Mucosa of descending colon (tissue), 3 donors: ENCODE measurements at places on chromosomes 13 and 19.
A peak's percentile ranks its signal among the peaks of the same experiment; 100 is the strongest.

GRCh38 chr19:16830679-16831078 is 1.5 kb downstream of the SIN3B start:
- DNase-seq: no peak

- no peak for DNase-seq
Measured at GRCh38 chr13:53124623-53125022, 96.0 kb downstream of the OLFM4 start.

DNA sequence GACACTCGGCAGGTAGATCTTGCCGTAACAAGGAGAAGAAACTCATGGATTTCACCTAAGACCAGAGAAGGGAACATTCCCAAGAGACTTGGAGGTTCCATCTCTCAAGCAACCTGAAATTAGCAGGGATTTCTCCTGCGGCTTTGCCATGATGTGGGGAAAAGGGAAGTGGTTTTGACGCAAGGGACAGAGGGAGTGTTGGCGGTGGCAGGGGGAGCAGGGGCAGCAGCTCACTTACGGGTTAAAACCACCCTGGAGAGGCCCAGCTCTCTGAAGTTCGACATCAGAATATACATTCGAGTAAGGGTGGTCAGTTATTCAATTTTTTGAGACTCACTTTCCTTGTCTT is 76.1 kb upstream of the POMP start:
- no peak for DNase-seq

DNA sequence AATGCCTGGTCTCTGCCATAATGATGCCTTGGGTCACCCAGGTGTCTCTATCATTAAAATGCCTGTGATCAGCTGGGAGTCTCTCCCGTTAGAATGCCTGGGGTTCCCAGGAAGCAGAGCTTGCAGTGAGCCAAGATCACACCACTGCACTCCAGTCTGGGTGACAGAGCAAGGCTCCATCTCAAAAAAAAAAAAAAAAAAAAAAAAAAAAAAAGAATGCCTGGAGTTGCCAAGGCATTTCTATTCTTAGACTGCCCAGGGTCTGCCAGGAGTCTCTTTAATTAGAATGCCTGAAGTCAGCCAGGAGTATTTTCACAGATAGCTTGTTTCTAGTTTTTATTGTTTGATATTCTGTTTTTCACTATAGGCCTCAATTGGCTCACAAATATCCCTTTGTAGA is 1552.5 kb downstream of the UQCRFS1 start:
- no peak for DNase-seq

DNA sequence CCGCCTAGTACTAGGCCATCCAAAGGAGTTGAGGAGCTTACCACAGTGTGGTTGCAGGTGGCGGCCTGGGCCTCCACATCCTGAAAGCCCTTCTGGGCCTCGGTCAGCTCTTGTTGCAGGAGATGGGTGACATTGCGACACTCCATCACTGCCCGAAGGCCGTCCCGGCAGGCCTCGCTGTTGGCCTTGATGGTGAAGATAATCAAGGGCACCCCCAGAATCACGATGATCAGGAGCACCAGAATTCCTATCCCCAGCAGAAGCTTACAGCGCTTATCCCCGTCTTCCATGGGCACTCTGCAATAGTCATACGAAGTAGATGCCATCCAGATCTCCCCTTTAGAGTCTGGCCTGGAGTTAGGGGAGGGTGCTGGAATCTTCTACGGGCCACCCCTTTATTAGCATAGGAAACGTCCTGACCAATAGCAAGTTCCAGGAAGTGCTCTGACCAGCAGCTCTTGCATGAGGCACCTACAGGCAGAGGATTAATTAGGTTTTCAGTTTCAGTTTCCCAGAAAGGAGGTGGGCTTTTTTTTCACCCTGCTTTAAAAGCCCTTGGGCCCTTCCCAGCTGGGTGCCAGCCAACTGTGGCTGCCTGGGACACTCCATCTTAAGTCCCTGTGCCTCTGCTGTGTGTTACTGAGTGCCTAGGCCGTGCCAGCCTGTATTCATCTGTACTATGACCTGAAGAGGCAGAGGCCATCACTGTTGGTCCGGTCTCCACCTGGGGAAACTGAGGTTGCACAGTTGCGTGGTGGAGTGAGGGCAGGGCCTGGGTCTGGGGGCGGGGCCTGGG is at the start of gene BST2:
BST2 (minus strand) TSS at position 381 of the 796 bp plus-strand sequence; CDS start at position 326, 55 bp downstream.
- DNase-seq: peak; percentile 71

DNA sequence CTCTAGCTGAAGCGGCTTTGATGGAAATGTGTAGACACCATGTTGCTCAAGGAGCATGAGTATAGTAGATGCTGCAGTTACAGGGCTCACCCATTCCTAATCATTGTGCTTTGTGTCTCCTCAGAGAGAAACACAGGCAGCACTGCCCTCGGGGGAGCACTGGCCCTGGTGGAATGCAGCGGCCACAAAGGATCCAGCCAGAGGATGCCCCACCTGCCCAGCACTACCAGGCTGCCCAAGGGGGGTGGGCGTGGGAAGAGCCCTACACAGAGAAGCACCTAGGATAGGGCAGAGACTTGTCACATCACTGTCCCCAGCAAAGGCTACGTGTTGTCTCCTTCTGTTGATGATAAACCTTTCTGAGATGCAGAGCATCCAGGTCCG is 9.0 kb downstream of the TUBA3C start:
- DNase-seq: no peak

DNA sequence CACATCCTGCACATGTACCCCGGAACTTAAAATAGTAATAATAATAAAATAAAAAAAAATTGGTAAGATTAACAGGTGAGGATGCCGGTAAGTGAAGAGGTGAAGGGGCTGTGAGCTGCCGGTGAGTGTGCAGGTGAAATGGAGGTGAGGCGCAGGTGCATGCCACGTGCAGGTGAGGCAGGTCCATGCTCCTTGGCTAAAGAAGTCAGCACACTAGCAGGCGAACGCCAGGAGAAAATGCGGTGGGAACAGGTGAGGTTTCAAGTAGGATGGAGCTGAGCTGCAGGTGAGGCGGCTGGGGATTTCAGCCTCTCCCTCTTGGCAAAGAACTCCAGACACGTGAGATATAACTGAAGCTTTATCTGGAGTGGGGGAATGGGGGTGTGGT is 7.5 kb upstream of the TNFSF14 start:
- no peak for DNase-seq

DNA sequence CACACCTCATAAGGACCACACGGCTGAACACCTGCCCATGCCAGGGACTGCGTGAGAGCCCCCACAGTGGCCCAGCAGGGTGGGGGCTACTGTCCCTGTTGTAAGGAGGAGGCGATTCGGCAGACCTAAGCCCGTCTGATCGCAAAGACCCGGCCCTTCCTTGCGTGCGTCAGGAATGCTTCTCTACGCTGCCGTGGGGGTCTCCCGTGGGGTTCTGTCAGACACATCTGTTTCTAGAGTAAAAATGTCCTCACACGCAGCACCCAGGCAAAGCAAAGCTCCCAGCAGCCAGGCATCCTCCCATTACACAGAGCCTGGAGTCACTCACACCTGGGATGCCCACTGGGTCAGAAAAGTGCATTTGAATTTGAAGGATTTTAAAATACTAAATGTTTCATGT is 147.7 kb upstream of the SOX1 start:
- no peak for DNase-seq

GRCh38 chr13:58804832-58805231 is 1173.3 kb downstream of the PCDH17 start:
- DNase-seq: no peak

DNA sequence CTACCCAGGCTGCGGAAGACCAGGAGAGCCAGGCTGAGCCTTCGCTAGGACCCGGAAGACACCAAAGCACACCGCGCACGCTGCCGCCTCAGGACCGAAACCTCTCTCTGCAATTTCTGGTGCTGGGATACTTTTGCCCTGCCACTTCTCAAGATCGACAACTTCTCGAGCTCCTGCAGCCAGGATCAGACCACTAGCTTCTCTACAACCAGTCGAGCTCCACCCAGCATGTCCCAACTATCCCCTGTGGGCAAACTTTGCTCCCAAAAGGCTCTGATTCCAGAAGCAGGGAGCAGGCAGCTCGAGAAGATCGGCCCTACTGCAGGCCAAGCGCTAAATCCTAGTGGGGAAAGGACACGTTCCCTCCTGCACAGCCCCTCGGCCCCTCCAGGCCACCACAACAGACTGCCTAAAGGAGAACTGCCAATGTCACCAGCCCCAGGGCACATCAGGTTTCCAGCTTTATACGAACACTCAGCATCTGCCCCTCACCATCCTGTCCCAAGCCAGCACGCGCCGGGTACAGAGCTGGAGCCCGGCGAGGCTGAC is 979 bp downstream of the AKAP8 start:
- peak; percentile 70 for DNase-seq

DNA sequence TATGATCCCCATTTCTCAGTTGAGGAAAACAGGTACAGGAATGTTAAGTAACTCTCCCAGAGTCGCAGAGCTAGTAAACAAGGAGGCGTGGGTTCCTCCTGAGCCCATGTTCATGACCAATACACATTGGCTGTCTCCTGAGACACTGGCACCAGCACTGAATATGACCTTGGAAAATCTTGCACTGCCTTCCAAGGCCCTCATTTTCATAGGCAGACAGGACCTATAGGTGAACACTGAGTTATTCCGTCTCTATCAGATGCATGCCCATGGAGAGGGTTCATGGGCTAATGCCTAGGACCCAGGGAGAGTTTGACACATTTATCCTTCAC is 504.8 kb downstream of the RFC3 start:
- no peak for DNase-seq

GRCh38 chr13:49925881-49926418 is 10.2 kb downstream of the SPRYD7 start:
- no peak for DNase-seq

GRCh38 chr13:47294691-47295090 is 397.8 kb upstream of the HTR2A start:
- DNase-seq: no peak

- DNase-seq: no peak
Measured at GRCh38 chr19:55285229-55285890, 1.6 kb downstream of the BRSK1 start.

DNA sequence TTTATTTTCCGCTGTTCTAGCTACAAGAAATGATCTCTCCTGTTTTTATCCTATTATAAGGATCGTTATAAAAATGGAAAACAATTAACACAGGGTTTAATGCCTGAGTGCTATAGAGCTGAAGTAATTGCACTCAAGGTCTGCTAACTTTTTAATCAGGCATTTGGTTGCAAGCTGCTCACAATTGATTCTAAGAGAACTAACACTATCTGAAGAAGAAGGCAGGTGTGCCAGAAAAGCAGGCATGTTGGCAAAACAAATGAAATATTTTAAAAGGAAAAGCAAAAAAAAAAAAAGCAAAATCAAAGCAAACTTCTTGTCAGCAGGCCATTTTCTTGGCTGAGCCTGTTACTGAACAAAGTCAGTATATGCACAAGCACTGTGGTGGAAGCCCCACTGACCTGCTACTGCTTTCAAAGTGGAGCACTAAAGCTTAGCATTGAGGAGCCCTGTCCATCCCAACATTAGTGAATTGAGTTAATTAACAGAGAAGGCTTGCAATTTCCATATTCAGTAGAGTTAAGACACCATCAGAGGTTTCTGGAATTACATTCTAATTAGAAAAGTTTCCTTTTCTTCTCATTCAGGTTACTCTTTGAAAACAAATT is 574.2 kb downstream of the PCDH9 start:
- no peak for DNase-seq

DNA sequence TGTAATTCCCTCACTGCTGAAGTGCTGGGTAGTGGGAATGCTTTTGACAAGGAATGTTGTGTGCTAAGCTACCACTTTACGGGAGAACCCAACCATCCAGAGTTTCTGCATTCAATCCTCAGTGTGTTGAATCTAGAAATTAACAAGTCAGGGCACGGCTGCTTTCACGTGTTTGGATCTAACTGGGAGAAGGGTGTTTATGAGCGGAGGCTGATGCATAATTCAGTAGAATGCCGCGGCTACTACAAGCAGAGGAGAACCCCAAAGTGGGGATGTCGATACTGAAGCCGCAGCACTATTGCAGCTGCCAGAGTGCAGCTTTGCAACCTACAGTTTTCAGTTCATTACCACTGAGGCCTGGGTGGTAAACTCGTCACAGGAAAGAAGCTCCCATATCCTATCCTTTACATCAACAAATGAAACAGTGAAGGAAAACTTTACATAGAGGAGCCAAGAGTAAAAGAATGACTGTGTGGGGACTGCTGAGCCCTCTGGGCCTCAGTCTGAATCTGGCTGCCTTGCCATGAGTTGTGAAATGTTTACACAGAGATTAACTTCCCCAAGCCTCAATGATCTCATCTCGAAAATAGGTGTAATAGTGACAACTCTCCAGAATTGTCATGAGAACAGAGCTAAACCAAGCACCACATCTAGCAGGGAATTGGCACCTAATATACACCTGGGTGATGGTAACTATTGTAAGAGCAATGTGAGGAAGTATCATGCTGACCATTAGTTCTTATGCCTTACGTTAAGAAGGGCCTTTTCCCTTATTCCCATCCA is 531.7 kb downstream of the MYO16 start:
- no peak for DNase-seq

DNA sequence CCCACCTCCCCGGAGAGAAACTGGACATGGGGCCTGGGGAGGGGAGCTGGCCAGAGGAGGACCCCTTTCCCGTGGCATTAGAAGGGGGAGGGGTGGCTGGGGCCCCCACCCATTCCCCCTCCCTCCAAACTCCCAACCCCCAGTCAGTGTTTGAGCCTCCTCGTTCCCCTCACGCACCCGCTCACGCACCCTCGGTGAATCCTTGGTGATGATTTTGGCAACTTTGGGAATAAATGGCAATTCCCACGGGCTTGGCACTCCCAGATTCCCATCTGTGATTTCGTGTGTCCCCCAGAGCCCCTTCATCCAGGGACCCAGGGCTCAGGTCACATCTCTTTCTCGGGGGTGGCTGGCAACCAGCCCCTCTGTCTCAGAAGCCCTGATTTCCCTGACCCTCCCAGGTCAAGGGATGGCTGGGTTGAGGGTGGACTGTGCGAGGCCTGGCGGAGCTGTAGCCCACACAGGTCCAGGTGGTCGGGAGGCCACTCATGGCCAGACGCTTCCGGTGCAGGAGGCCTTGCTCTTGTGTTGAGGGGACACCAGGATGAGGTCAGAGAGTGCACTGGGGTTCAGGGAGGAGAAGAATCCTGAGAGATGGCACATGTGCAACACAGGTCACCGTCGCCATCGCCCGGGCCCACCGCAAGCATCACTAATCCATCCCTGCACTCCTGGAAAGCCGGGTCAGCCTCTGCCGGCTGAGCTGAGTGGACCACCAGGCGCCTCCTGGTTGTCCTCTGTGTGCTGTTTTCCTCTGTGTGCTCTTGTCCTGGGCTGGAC is 20.7 kb downstream of the EPN1 start:
- no peak for DNase-seq

DNA sequence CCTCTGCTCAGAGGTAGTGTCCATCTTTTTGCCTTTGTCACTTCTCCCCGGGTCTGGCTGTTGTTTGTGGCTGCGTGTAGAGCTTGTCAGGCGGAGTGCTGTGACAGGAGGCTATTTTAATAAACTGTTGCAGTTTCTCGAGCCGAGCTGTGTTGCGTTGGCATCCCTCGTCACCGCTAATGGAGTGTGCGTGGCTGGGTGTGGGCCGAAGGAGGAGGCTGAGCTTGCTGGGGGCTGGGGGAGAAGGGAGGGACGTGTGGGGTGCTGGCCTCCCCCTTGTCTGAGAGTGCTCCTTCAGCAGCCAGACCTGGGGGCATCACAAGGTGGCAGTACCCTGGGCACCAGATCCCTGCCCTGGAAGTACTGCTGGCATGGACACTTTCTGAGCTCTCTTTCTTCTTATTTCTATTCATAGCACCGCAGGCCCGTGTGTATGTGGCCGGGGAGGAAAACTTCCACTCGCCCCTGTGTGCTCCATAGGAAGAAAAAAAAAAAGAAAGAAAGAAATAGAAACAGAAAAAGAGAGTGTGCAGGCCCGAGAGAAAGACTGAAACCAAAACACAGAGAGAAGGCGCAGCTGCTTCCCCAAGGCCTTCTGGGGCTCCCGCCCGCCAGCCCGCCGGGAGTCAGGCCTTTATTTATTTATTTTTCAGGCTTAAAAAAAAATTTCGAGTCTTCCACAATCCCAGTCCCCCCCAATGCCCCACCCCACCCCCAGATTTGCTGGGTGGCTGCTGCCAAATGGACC is 27.0 kb downstream of the NFIX start:
- no peak for DNase-seq
